ENCODE measurements at places on chromosomes 5 and 9.

GRCh38 chr9:120663950-120664349, 50.3 kb downstream of the MEGF9 start:
- no peak for DNase-seq

GRCh38 chr5:52661903-52662595, 125.7 kb upstream of the ITGA1 start:
- no peak for DNase-seq

DNA sequence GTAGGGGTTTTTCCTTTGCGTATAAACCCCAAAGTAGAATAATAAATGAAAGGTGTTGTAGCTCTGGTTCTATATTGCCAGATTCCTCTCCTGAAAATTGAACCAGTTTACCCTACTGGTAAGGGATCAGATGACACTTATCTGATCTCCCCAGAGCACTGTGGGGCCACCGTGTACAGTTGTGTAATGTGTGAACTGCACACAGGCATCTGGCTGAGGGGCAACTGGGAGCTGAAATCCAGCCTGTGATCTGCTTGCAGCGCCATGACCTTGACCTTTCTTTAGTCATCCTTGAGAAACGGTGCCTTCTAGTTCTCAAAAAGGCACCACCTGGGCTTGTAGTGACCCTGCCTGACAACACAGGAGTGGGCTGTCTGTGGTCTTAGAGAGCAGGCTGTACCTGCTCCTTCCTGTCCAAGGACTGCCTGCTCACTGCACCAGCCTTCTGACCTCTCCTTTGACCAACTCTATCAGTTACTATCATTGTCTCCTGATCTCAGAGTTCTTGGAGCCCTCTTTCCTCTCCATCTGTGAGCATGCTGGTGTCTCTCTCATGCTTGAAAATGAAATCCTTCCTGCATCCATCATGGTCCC, 40.2 kb downstream of the PDE6A start:
- no peak for DNase-seq

DNA sequence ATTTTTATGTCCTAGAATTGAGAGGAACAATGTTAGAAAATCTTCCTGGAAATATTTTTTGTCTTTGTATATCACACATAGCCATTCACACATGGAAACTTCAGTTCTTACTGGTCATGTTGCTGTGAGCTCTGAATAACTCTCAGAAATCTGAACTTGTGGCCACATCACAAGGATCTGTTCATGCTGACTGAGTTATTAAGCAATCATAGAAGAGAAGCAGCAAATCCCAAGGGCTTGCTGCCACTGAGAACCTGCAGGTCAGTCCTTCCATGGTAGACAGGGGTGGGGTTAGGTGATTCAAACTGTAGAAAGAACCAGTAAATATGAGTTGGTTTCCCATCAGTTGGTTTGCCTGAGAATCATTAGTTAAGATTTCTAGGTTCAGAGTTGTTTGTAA, 27.6 kb downstream of the SGCD start:
- DNase-seq: no peak

DNA sequence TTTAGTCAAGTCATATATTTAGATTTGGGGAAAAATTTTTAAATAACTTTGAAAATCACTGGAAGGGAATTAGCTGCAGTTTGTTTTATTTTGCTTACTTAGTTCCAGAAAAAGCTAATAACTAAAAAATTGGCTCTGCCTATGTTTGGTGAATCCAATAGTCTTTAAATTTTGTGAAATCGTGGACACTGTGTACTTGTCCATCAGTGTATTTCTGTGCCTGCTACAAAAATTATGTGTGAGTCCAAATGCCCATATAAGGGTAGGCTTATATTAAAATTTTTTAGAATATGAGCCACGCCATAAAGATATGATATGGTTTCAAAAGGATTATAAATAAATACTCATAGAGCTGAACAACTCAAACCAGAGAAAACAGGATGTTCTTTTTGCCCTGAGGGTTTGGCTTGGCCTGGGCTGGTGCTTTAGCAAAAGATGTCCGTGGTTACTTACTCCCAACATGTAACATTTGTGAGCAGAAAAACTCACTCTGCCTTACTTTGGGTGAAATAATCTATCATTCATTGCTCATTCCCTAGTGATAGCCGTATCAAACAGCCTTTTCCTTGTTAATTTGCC, 133.2 kb upstream of the PRLR start:
- DNase-seq: no peak

DNA sequence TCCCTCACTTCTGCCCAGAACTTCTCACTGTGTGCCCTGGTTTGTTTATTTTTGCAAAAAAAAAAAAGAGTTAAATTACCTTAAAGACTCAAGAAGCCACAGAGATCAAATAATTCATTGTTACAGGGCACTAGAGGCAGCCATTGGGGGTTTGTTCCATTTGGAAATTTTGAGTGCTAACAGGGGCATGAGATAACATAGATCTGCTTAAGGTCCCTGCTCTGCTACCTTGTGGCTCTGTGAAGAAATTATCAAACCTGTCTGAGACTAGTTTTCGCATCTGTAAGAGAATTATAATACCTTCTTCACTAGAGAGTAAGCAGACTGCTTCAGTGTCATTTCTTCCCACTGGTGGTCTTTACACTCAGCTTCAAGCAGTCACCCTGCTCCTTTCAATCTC, 394 bp downstream of the TLR4 start:
- DNase-seq: no peak

DNA sequence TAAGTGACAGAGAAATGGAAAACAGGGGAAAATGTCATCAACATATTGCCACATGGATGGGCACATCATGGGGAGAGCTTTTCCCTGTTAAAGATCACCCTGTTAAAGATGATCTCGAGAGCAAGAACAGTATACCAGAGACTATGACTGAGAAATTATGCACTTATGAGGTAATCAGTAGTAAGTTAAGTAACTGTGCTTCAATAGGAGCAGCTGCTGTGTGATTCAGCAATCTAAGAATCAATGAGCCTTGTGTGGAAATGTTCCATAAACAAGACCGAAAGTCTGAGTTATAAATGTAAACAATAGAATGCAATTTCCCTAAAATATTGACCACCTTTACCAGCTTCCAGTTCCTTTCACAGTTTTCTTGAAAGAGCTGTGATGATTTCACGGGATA, 582.3 kb downstream of the CAAP1 start:
- DNase-seq: no peak

DNA sequence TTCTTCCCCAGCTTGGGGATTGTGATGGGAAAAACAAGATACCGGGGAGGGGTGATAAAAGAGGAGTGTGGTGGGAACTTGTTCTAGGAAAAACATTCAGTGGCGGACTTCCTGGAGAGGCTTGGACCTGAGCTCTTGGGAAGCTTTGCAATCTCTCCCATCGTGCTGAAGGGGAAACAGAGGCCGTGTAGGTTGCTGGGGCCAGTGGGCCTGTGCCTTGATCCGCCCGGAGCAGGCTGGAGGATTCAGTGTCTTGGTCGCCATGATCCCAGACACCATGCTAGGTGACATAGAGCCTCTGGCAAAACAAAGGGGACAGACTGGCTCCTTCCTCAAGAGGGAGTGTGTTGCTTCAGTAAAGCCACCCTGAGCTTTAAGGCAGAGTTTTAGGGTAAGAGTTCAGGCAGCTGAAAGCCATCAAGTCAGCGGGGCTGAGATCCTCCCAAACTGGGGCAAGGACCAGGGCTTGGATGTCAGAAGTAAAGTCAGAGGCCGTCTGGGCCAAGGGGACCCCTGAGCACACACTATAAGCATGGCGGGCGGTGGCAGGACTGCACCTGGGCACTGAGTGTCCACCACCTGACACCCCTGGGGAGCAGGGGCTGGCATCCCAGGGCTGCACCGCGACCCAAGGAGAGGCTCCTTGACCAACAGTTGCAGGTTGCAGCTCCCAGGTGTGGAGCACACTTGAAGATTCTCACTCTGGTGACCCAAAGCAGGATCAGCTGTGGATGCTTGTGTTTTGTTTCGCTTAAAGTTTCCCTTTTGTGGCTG, 44.7 kb downstream of the TRIP13 start:
- no peak for DNase-seq

- DNase-seq: peak; percentile 2
Measured at GRCh38 chr5:58183078-58183785, 276.7 kb downstream of the PLK2 start.

DNA sequence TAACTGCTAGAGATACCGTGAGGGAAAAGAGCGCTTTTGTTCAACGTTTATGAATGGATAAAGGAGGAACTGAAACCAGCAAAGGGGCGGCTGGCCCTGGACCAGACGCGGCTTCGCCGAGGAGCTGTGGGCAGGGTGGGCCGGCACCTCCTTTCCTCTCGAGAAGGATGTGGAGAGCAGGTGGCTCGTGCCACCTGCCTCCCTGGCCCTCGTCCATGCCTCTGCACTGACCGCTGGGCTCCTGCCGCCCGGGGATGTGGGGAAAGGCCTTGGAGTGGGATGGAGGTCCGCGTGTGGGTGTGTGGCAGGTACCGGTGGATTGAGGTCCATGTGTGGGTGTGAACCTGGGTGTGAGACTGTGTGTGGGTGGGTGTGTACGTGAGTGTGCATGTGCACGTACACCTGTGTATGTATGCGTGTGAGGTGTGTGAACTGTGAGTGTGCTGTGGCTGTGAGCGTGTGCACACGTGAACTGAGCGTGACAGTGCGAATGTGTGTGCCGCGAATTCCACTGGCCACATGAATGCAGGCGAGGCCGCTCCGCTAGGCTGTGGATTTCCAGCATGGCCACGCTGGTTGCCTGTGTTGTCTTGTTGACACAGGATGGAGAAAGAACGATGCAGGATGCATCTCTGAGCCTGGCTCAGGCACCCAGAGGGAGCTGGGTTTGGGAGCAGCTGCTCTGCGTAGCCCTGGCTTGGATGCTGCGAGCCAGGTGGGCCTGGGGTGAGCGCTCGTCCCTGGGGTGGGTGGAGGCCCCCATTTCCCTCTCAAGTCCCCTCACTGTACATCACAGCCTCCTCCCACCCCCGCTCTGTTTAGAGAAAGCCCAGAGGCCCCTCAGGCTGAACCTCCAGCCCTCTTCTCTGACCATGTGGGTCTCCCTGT, 4.4 kb upstream of the CEP72 start:
- DNase-seq: no peak

- DNase-seq: no peak
Measured at GRCh38 chr5:68379275-68380036, 163.9 kb downstream of the PIK3R1 start.

- no peak for DNase-seq
Measured at GRCh38 chr5:84383816-84384603, 670 bp downstream of the EDIL3 start.

- no peak for DNase-seq
Measured at GRCh38 chr9:10251490-10251889, 361.3 kb downstream of the PTPRD start.

DNA sequence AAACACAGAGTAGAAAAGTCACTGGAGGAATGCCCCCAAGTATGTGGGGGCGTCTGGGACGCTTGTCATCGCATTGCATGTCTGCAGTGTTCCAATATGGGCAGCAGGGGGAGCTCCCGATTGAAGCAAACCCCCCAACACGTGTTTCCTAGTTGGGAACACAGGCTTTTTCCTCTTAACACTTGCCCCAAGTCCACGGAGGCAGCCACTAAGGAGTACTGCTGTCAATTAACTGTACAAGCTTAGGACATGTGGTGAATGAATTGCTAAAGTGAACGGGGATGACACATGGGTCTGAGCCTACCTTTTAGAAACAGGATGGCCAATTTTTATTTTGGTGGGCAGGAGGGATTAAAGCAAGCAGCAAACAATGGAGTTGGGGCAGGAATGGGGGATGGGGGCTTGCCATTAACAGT, 2.2 kb downstream of the GABRB2 start:
- DNase-seq: no peak

- DNase-seq: no peak
Measured at GRCh38 chr5:5025774-5026408, 114.2 kb upstream of the ADAMTS16 start.

DNA sequence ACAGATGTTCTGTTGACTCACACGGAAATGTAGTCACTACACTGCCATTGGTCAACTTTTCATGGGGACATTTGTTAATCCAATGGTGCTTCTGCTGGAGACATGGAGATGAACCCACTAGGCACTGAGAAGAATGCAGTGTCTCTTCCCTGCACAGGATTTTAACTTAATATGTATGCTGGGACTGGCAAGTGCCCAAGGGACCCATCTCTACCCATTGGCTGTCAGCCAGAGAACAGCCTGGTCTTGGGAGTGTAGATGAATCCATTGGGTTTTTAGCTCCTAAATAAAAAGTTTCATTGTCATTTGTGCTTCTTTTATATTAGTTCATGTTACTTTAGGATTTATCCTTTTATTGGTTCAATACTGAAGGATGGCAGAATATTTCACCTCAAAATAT, 195.8 kb upstream of the CDH6 start:
- no peak for DNase-seq

DNA sequence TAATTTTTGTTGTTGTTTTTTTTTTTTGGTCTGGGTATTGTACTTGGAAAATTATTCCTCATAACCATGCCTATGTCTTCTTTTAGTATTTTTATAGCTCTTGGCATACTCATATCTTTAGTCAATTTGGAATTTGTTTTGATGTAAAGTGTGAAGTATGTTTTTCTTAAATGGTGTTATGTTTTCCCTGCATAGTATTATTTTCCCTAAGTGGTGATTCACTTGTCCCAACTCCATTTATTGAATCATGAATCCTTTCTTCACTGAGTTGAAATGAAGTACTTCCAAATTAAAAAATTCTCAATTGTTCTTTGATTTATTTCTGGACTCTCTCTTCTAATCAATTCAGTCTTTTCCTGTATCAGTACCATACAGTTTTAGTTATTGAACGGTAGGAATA, 46.5 kb downstream of the POLK start:
- DNase-seq: no peak

GRCh38 chr5:67528953-67529352, 332.4 kb upstream of the CD180 start:
- no peak for DNase-seq

DNA sequence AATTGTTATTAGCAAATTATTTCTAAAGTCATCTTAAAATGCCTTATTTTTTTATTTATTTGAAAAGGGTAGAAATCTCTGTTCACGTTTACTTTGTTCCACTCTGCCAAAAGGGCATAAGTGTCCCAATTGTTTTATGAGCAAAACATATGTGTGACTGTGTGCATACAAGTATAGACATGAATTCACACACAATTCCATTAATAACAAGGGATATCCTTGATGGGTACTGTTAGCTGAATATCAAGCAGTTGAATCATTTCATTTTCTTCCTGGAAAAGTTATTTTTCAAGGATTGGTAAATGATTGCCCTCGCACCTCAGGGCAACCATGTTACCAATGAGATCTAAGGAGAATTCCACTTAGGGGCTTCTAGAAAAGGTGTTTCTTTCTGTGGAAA, 92.1 kb upstream of the TAF11L2 start:
- DNase-seq: no peak

DNA sequence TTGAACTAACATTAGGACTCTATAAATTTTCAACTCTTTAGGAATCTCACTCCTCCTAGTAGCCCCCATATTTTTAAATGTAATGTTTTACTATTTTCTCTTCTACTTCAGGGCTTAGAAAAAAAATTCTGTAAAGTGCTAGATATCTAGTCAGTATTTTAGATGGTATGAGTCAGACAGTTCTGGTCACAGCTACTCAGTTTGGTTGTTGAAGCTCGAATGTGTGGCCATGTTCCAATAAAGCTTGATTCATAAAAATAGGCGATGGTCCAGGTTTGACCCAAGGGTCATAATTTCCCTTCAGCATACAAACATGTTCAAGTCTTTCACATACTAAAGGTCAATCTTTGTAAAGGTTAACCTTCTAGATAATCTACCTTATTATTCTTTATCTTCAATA, 566.0 kb upstream of the CDH18 start:
- no peak for DNase-seq

GRCh38 chr9:116928884-116929283, 241.8 kb downstream of the TRIM32 start:
- DNase-seq: no peak

GRCh38 chr9:18568973-18569372, 95.0 kb downstream of the ADAMTSL1 start:
- DNase-seq: no peak

Measured in pulmonary artery endothelial cell (primary cell).